ENCODE measurements at places on chromosomes 1 and 21. TPM values are rescaled to one million over a fixed set of nuclear protein-coding genes. Genes with fewer than 3 reads are reported as not detected.

The KCNE2 gene
- 1.7 TPM for total RNA-seq

DNA sequence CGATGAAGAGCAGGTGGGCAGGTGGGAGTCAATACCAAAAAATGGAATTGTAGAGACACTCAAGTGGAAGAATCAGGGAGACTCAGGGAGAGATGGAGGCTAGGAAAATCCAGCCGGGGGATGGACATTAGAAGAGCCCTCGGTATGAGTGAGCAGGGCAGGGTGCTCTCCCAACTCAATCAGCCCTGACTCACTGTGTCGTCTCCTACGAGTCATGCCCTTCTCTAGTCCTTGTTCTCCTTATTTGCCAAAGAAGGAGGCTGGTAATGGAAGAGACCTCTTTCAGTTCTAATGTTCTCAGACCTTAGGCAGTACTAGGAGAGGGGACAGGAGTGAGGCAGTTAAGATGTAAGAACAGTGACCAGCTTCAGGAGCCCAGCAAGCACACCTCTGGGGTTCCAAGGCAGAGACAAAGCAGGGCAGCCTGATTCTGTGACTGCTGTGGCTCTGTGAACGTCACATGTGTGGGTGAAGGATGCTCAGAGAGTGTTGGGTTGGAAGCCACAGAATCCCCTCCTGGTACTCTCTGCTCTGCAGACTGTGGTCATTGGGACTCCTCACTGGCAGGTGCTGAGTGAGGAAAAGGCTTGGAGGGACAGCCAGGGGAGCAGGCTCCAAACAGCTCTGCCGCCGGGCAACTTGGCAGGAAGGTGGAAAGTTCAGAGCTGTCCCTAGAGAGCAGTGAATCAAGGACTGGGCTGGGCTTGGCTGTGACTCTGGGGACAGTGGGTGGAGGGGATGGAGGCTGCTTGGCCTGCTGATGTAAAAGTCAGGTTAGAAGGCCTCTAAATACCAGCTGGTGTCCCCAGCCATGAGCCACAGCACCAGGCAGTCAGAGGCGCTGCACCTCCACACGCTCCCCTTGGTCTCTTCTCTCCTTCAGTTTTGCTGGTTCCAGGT is 11.1 kb upstream of the GJA5 start:
- peak overlapping the region; percentile 84 for H3K4me3 ChIP-seq
- DNase-seq: peak; percentile 89
- H3K27me3 ChIP-seq: no peaks in the 10 kb centered on the region
- H3K36me3 ChIP-seq: no peaks in the 10 kb centered on the region
- peaks cover 11% of the 10 kb centered on the region for H3K4me1 ChIP-seq

DNA sequence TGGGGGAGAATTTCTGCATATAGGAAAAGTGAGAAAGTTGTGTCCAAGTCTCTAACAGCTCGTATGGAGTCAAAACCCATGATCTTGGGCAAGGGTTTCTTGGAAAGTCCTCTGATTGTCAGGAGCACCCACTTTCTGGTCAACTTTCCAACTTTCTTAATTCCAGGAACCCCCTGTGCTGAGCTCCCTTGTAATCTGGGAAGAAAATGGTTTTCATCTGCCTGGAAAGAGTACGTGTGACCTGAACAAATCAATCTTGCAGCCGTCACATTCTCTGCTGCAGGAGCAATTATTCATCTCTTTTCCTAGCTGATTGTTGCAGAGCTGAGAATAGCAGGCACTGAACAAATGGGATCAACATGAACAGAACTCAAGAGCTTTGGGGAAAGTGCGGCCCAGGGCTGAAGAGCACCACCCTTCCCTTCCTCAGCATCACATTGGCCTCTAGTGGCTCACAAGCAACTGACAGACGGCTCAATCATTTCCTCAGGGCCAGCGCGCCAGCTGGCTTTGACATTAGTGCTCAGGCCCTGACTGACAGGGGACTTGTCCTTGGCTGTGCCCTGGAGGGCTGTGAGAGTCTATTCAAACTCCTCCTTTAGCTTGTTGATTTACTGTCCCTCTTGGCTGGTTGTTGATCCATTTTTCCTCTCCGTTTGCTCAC is 295.2 kb downstream of the HLX start:
- H3K4me3 ChIP-seq: no peak overlapping the region
- no peaks in the 10 kb centered on the region for H3K4me1 ChIP-seq
- no peak overlapping the region for H3K27ac ChIP-seq
- H3K36me3 ChIP-seq: no peaks in the 10 kb centered on the region
- H3K27me3 ChIP-seq: no peaks in the 10 kb centered on the region

DNA sequence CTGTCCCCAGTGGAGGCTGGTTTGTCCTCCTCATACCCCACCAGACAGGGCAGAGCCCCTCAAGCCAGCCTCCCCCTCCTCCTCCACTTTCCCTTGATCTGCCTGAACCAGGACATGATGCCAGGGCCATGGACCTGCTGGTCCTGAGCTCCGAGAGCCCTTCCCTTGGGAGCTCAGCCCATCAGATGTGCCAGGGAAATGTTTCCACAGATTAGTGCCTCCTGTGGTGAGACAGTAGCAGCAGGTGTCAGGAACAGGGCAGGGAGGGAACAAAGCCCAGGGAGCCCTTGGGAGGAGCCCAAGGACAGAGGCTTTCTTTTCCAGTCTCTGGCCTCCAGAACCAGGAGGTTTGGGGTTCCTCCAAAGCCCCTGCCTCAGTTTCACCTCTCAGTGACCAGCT is 14.6 kb upstream of the SLC41A1 start:
- no peaks in the 10 kb centered on the region for H3K27me3 ChIP-seq
- H3K4me1 ChIP-seq: no peaks in the 10 kb centered on the region
- H3K27ac ChIP-seq: no peak overlapping the region
- no peak overlapping the region for H3K4me3 ChIP-seq
- DNase-seq: no peak

GRCh38 chr1:69433073-69433472 is 134.6 kb upstream of the LRRC7 start:
- no peaks in the 10 kb centered on the region for H3K36me3 ChIP-seq
- H3K27ac ChIP-seq: no peak overlapping the region
- no peaks in the 10 kb centered on the region for H3K27me3 ChIP-seq
- no peak for DNase-seq
- no peaks in the 10 kb centered on the region for H3K4me1 ChIP-seq
- H3K4me3 ChIP-seq: no peak overlapping the region

- H3K27ac ChIP-seq: no peak overlapping the region
- DNase-seq: no peak
- no peaks in the 10 kb centered on the region for H3K4me1 ChIP-seq
- H3K27me3 ChIP-seq: no peaks in the 10 kb centered on the region
- H3K36me3 ChIP-seq: no peaks in the 10 kb centered on the region
- no peak overlapping the region for H3K4me3 ChIP-seq
These were observed 44.4 kb downstream of the DIPK1A start for GRCh38 chr1:92916899-92917298.

DNA sequence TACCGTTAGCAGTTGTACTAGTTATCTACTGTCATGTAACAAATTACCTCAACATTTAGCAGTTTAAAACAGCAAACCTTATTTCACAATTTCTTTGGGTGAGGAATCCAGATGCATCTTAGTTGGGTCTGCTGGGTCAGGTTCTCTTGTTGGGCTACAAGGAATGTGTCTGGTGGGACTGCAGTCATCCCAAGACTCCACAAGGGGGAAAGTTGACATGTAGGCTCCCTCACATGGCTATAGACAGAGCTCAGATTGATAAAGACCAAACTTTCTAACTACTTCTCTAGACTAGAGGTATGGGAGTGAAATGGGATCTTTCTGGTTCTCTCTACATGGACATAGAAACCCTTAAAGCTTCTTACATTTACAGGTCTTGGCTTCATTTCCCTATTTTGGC is 160.9 kb downstream of the UCK2 start:
- H3K27ac ChIP-seq: no peak overlapping the region
- H3K36me3 ChIP-seq: no peaks in the 10 kb centered on the region
- H3K4me3 ChIP-seq: no peak overlapping the region

DNA sequence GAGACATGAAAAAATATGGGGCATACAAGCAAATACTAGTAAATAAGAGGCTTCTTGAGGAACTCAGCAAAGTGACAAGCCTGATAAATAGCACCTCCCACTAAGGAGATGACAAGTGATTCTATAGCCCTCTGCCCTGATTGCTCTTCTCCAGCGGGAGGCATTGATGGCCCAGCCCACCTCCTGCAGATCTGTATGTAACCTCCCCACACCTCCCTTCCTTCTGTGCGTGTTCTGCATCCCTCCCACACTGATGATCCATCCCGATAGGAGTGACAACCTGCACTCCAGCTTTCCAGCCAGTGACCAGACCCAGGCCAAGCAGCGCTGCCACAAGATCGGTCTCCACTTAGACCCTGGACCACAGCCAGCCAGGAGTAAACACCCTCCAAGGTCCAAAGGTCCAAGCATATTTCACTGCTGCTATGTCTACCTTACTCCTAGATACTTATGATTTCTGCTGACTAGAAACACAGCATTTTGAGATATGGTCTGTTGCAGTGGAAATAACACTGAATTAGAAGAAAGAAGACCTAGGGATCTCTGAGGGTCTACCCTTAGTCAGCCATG is 176.1 kb downstream of the BRINP2 start:
- no peaks in the 10 kb centered on the region for H3K27me3 ChIP-seq
- no peaks in the 10 kb centered on the region for H3K36me3 ChIP-seq
- H3K4me1 ChIP-seq: no peaks in the 10 kb centered on the region
- H3K27ac ChIP-seq: no peak overlapping the region
- DNase-seq: no peak
- H3K4me3 ChIP-seq: no peak overlapping the region

The CRNN gene
- not detected for total RNA-seq

The PDC gene
- total RNA-seq: not detected

The CCDC18 gene
- 5.9 TPM for total RNA-seq

DNA sequence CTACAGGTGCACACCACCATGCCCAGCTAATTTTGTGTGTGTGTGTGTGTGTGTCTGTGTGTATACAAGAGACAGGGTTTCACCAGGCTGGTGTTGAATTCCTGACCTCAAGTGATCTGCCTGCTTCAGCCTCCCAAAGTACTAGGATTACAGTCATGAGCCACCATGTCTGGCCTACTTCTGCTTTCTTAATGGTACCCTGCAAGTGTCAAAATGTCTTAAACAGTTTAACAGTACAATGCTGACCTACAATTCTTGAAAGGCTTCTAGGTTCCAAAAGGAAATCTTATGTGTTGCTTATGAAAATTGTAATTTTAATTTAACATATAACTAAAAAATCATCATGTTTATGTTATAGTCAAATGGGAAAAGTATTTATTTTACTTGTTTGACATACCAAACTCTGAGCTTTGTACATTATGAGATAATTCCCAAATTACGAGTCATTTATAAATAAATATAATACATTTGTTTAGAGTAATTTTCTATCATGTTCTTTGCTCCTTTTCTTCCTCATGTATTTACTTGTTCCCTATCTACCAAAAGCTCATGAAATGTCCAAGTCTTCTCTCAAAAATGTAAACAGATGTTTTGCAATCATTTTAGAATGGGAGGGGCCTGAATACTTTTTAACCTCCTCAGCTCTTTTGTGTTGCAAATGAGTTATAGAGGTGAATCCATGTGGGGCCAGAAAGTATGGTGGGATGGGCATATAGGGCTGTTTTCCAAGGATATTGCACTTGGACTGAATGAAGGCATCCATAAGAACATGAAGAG is 8.4 kb upstream of the VCAM1 start:
- no peaks in the 10 kb centered on the region for H3K4me1 ChIP-seq
- H3K36me3 ChIP-seq: no peaks in the 10 kb centered on the region
- no peaks in the 10 kb centered on the region for H3K27me3 ChIP-seq
- no peak overlapping the region for H3K27ac ChIP-seq
- DNase-seq: no peak
- no peak overlapping the region for H3K4me3 ChIP-seq

GRCh38 chr1:212234431-212235395 is 50.5 kb upstream of the PPP2R5A start:
- peaks cover 3% of the 10 kb centered on the region for H3K4me1 ChIP-seq
- H3K27me3 ChIP-seq: no peaks in the 10 kb centered on the region
- H3K27ac ChIP-seq: no peak overlapping the region
- no peaks in the 10 kb centered on the region for H3K36me3 ChIP-seq

- H3K27ac ChIP-seq: no peak overlapping the region
- no peaks in the 10 kb centered on the region for H3K4me1 ChIP-seq
- H3K36me3 ChIP-seq: no peaks in the 10 kb centered on the region
These were observed 28.8 kb downstream of the TENT5C start for GRCh38 chr1:117634631-117635030.

The ALX3 gene
- total RNA-seq: not detected

DNA sequence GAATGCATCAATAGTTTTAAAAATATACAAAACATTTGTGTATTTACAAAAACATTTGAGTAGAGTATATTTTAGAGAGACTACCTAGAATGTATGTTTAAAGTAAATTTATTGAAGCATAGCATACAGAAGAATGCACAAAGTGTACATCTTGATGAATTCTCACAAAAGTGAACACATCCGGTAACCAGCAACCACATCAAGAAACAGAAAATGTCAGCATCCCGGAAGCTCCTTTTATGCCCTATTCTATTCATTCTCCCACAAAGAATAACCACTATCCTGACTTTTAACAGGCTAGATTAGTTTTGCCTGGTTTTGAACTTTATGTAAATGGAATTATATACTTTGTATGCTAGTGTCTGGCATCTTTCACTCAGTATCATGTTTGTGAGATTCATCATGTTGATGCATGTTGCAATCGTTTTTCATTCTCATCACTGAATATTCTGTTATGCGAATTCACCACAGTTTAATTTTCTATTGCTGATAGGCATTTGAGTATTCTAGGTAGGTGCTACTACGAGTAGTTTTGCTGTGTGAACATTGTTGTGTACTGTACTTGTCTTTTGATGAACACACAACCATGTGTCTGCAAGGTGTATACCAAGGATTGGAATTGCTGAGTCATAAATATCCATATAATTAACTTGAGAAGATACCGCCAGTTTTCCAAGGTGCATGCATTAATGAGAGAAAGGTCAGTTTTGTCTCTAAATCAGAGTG is 75.4 kb downstream of the CACHD1 start:
- H3K36me3 ChIP-seq: no peaks in the 10 kb centered on the region
- no peak overlapping the region for H3K27ac ChIP-seq
- H3K4me3 ChIP-seq: no peak overlapping the region
- H3K4me1 ChIP-seq: peaks cover 2% of the 10 kb centered on the region
- H3K27me3 ChIP-seq: no peaks in the 10 kb centered on the region
- no peak for DNase-seq

DNA sequence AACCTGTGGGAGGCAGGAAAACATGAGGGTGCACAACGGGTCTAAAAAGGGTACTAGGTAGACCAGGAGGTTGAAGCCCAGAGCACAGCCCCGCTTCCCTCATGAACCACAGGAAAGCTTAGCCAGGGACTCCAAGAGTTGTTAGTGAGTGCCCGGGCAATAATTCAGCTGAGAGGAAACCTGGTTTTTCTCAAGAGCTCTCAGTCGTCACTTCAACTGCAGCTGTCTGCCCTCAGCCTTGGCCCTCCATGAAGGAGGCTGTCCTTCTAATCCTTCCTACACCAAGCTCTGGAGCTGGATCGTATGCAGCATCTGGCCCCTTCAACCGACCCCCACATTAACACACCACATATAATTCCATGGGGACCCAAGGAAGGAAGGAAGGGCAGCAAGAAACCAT is 77.0 kb upstream of the BACE2 start:
- H3K4me1 ChIP-seq: no peaks in the 10 kb centered on the region
- no peak overlapping the region for H3K4me3 ChIP-seq
- H3K27ac ChIP-seq: no peak overlapping the region
- DNase-seq: no peak
- H3K36me3 ChIP-seq: no peaks in the 10 kb centered on the region

GRCh38 chr1:103790172-103790571 is 40.5 kb downstream of the AMY1C start:
- no peak for DNase-seq
- no peak overlapping the region for H3K27ac ChIP-seq
- no peaks in the 10 kb centered on the region for H3K4me1 ChIP-seq
- no peaks in the 10 kb centered on the region for H3K36me3 ChIP-seq

The MNDA gene
- 11.3 TPM for total RNA-seq

The AMY1C gene
- total RNA-seq: not detected

GRCh38 chr1:75796376-75797272 is at the start of gene MSH4:
TSS of gene MSH4 (plus strand) at chr1:75796882. CDS start at chr1:75796986, 104 bp downstream.
- no peaks in the 10 kb centered on the region for H3K27me3 ChIP-seq
- H3K4me3 ChIP-seq: no peak within 1 kb of the TSS
- no peak within 1 kb of the TSS for H3K27ac ChIP-seq
- DNase-seq: no peak

The RNF186 gene
- total RNA-seq: not detected
